Activated naive CD8-positive, alpha-beta T cell treated with anti-CD3 and anti-CD28 coated beads for 36 hours (primary cell): ENCODE measurements at places on chromosomes 1 and 21. TPM values are rescaled to one million over a fixed set of nuclear protein-coding genes. Genes with fewer than 3 reads are reported as not detected.

- DNase-seq: no peak
Observed at GRCh38 chr1:109993885-109994284, 9.3 kb downstream of the AHCYL1 start.

DNA sequence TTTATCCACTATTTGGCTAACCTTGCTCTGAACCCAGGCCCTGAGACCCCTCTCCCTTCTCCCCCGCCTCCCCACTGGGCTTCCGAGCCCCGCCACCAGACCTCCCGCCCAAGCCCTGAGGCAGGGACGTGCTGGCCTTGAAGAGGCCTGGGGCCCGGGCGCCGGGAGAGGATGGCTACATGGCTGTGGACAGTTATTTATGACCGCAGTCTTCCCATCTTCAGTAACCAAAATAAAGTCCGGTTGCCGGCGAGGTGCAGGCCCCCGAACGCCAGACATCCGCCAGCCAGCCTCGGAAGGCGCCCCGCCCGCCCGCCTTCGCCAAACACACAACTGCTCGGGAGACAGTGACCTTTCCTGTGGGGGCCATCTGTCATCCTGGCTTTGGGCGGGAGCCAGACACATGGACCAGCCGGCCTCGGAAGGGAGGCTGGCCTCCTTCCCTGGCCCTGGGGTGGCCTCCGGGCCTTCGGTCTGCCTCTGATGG, 69.0 kb downstream of the DHRS3 start:
- DNase-seq: no peak

DNA sequence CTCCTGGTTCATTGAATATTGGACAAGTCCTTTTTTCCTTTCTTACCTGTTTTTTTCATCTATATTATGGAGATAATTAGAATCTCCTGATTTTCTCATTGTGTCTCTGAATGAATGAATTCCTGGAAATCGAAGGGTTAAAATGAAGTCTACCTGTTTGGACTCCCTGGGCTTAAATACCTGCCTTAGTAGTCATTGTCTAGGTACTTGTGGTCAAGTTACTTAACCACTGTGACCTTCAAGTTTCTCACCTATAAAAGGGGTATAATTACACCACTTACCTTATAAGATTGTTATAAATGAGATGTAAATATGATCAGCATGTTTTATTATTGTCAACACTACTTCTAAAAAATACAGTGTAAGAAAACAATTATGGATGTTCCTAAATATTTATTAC, 9.0 kb upstream of the TBX19 start:
- no peak for DNase-seq

- DNase-seq: peak; percentile 60
Observed at GRCh38 chr1:156295391-156295947, at the start of gene GLMP. Gene GLMP (minus strand): TSS chr1:156295679. CDS start chr1:156295645, 34 bp downstream.

MXRA8 gene
- 0.97 TPM for total RNA-seq

DNA sequence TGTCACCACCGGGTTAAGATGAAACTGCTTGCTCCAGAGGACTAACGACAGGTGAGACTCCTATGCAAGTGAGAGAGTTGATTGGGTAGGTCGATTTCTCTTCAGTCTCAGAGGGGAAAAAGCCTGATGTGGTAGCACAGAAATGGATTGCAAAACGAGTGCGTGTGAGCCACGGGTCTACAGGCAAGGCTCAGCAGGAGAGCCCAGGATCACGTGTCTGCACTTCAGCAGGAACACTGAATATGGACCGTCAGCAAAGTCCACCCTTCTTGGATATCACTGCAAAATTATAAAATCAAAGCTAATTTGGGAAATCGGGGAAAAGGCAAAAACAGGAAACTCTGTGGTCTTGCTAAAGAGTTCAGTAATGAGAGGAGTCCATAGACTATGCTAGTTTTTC, 107.7 kb upstream of the ZNF648 start:
- no peak for DNase-seq

COA7 gene
- total RNA-seq: 35.7 TPM

- no peak for DNase-seq
Observed at GRCh38 chr1:244792188-244792850, 43.1 kb upstream of the COX20 start.

GRCh38 chr1:102970496-102971078, 137.7 kb downstream of the COL11A1 start:
- no peak for DNase-seq
